T47D (cell line): ENCODE measurements at places on chromosomes 2 and 18.

GRCh38 chr18:54254265-54254758, 15.0 kb upstream of the POLI start:
- no peak for DNase-seq

DNA sequence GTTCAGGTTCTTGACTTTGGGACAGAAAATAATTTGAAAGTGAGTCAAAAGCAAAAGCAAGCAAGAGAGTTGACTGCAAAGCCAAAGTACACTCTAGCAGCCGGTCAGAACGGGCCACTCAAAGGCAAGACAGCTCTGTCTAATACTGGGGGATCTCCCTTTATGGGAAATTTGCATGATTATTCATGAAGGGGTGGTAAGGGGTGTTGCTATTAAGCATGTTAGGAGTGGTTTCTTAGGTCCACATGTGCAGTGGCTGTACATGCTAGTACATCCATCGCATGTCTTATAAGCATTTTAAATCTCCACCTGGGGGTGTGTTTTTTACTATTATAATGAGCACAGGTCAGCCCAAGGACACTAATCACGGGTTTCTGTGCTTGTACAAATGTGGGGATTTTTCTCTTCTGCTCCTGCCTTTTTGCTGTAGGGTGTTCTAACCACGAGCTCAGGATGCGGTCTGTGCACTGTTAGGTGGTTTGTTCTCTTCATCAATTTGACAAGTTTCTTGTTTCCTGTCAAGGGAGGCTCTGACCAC, 60.2 kb upstream of the SPP2 start:
- DNase-seq, result no peak

- DNase-seq, result no peak
These were observed 79.9 kb downstream of the ANKRD12 start for GRCh38 chr18:9216459-9216858.

- no peak for DNase-seq
These were observed 254.6 kb downstream of the LOXHD1 start for GRCh38 chr18:46402396-46402795.

GRCh38 chr2:42163444-42164045, 5.6 kb upstream of the EML4 start:
- no peak for DNase-seq

DNA sequence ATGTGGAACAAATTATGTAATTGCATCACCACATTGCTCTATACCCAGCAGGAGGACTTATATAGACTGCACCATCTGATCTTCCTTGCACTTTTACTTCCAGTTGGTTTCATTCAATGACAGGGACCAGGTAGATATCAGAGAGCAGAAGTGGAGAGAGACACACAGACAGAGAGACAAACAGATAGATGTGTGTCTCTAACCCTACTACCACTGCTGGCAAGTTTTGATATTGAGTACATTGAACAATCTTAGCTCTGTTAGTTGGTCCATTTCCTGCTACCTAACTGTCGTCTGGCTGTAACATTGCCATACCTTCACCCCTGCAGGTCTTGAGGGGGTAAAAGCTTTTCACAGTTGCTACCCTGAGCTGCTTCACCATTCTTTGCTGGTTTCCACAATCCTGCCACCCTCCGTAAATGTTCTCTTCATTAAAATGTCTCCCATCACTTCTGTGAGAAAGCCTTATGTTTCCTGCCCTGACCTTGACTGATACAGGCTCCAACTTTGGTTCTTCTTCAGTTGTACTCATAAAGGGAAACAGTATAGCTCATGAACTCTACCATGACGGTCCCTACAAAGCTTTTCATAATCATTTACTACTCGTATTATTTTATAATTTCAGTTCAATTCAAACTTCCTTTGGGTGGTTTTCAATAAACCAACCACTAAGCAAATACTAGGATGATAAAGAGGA, 62.3 kb upstream of the ITGA4 start:
- no peak for DNase-seq

- no peak for DNase-seq
These were observed 18.0 kb downstream of the NMUR1 start for GRCh38 chr2:231512222-231512621.

GRCh38 chr2:130378898-130379214, 23.0 kb downstream of the PTPN18 start:
- no peak for DNase-seq

DNA sequence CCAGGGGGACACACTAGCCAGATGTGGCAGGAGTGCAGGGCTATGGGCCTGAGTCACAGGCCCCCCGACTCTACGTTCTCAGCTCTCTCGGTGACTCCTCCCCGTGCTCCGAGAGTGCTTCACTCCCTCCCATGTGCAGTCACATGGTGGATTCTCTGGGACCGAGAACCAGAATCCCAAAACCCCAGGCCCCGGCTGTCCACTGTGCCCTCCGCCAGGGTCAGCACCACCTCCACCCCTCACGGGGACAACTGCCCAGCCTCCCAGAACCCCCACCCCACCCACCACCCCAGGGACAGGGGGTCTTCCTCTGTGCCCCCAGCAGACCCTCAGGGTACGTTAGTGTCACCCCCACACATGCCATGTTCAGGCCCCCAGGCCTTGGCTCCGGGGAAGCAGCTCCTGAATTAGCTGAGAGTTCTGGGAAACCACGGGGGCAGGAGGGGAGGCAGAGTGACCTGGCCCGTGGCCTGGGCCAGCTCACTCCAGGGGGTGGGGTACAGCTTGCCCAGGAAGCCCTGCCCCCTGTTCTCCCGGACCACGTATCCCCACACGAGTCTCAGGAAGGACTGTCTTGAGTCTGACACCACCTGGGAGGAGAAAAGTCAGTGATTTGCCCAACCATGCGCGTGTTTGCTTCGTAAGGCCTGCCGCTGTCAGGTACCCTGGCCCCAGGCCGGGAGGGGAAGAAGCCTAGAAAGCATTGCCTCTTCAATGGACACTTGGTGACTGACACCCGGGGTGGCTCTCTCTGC, 4.4 kb downstream of the RAMP1 start:
- DNase-seq, result no peak

- peak; percentile 38 for DNase-seq
These were observed 239.0 kb downstream of the CCDC178 start for GRCh38 chr18:33201509-33201926.

GRCh38 chr18:74665346-74665745, 67.7 kb downstream of the ZNF407 start:
- DNase-seq, result no peak

GRCh38 chr2:47056868-47057686, 98.0 kb downstream of the STPG4 start:
- DNase-seq, result no peak

DNA sequence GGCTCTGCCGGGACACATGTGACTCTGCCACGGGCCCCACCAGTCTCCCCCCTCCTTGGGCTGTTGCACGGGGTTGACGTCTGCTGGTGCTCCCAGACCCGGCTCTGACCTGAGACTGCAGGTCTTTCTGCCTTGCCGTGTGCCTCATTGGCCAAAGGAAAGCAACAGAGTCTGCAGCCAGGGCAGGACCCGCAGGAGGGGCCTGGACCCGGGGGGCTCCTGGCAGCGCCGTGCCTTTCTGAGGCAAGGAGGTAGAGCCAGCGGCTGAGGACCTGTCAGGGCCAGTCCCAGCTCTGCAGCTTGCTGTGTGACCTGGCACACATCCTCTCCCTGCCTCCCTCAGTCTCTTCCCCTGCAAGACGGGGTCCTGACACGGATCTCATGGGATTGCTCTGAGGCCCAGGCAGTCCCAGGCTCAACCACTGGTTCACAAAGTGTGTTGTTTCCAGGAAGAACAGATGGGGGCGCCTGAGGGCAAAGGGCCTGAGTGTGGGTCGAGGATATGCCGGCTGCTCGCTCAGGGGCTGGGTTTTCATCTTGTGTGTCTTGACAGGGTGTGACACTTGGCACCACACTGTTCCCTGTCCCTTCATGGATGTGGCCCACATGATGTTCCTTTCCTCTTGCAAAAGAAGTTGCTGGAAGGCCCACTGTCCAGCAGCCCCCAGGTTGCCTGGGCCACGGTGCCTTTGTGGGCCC, 9.0 kb downstream of the CAPN10 start:
- DNase-seq, result peak; percentile 24

DNA sequence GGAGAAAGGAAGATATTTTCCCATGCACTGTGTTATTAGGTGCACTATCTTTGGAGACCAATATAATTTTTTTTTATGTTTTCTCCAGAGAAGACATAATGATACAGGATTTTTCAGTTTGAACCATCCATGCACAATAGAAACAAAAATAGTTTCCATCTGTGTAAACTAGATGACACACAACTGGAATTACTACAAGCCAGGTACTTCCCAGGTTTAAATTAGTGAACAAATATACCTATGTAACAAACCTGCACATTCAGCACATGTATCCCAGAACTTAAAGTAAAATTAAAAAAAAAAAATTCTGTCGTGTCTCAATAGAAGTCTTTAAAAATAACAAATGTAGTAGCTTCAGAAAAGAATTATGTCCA, 1616.8 kb upstream of the ACVR2A start:
- DNase-seq, result no peak

- no peak for DNase-seq
These were observed 17.4 kb upstream of the ANKRD53 start for GRCh38 chr2:70960833-70961647.

- peak; percentile 10 for DNase-seq
These were observed 454.5 kb downstream of the XIRP2 start for GRCh38 chr2:167342769-167343168.

DNA sequence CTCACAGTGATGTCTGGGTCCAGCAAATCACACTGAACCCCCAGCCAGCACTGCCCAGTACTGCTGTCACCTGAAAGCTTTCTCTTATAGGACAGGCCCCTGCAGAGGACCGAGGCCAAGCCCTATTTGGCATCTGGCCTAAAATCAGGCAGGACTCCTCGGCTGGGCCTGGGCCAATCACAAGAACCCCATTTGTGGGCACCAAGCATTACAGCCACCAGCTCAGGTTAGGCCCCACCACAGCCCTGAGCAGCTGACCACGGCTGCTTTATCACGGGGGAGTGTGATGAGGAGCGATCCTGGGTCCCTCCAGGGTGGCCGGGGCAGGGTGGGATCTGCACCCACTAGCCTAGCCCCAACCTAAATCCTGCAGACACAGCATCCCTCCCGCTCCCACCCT, 8.2 kb downstream of the BIN1 start:
- no peak for DNase-seq

DNA sequence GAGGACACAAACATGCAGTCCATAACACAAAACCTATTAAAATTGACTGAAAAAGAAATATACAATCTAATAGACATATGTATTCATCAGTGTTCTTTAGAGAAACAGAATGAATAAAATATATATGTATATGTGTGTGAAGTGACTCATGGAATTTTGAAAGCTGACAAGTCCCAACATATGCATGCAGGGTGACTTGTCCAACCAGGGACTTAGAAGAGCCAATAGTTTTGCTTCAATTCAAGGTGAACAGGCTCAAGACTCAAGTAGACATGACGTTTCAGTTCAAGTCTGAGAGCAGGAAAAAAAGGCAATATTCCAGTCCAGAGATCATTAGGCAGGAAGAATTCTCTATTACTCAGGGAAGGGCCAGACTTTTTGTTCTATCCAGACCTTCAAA, 271.2 kb upstream of the SETBP1 start:
- DNase-seq, result no peak

DNA sequence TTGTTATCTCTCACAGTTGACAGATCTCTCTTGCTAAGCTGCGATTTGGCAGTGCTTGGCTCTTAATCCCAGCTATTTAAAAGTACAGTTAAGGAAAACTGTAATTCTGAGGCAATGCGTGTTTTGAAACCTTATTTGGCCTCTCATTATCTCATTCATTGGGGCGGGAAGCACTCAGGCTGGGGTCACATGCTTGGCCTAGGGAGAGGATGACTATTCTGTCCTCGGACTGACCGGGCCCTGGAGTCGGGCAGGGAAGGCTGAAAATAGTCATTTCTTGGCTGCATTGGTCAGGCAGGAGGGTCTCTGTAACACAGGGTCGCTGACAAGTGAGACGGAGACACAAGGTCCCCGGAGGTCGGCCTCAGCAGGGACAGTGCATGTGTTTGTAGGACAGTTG, 20.2 kb upstream of the EMILIN2 start:
- no peak for DNase-seq

DNA sequence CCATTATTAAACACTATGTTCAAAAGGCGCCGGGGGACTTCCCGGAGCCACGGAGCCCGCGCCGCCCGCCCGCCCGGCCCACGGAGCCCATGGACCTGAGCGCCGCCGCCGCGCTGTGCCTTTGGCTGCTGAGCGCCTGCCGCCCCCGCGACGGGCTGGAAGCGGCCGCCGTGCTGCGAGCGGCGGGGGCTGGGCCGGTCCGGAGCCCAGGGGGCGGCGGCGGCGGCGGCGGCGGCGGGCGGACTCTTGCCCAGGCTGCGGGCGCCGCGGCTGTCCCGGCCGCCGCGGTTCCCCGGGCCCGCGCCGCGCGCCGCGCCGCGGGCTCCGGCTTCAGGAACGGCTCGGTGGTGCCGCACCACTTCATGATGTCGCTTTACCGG, 197 bp downstream of the GDF7 start:
- no peak for DNase-seq

GRCh38 chr18:7607540-7608173, 40.5 kb downstream of the PTPRM start:
- no peak for DNase-seq

DNA sequence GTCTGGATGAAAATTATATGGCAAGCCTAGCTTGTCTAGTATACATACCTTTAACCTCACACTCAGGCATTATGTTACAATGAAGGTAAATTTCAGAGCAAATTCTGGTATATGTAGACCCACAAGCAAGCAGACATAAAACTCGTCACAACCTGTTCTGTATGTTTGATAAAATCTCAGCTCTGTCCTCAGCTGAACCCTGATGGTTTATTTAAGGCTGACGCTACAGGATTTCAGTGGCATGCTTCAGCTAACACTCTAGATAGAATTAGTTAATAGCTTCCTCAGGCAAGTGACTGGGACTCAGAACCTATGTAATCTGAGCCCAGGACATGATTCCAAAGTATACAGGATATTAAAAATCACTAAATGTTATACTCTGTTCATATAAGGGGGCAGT, 68.2 kb upstream of the MC2R start:
- peak; percentile 87 for DNase-seq

GRCh38 chr2:8116661-8117060, 565.2 kb upstream of the ID2 start:
- DNase-seq, result no peak

DNA sequence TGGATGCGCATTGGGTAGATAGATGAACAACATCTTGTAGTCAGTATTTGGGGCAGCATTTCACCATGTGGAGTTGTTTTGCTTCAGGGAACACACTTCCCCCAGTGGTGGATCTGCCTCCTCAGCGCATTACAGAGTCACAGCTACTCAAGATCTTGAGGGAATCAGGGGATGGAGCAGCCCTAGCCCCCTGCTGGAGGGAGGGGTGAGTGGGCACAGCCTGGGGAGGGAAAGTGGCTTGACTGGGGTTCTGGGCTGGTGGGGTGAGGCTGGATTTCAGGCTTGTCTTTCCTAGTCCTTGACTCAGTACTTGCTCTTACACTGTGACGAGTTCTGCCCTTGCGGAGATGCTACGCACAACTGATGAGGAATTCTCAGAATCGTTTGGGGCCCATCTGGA, 271.0 kb upstream of the HS6ST1 start:
- DNase-seq, result no peak
